Bone marrow (tissue), 2 donors: ENCODE measurements at places on chromosomes 11 and 22.

GRCh38 chr22:50660306-50660705 lies 12.3 kb upstream of the SHANK3 start:
- no peak for DNase-seq

DNA sequence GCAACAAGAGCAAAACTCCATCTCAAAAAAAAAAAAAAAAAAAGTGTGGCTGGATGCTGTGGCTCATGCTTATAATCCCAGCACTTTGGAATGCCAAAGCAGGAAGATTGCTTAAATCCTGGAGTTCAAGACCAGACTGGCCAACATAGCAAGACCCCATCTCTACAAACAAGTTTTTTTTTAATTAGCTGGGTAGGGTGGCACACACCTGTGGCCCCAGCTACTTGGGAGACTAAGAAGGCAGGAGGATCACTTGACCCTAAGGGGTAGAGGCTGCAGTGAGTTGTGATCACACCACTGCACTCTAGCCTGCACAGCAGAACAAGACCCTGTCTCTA lies 19.0 kb upstream of the FEZ1 start:
- DNase-seq: no peak

DNA sequence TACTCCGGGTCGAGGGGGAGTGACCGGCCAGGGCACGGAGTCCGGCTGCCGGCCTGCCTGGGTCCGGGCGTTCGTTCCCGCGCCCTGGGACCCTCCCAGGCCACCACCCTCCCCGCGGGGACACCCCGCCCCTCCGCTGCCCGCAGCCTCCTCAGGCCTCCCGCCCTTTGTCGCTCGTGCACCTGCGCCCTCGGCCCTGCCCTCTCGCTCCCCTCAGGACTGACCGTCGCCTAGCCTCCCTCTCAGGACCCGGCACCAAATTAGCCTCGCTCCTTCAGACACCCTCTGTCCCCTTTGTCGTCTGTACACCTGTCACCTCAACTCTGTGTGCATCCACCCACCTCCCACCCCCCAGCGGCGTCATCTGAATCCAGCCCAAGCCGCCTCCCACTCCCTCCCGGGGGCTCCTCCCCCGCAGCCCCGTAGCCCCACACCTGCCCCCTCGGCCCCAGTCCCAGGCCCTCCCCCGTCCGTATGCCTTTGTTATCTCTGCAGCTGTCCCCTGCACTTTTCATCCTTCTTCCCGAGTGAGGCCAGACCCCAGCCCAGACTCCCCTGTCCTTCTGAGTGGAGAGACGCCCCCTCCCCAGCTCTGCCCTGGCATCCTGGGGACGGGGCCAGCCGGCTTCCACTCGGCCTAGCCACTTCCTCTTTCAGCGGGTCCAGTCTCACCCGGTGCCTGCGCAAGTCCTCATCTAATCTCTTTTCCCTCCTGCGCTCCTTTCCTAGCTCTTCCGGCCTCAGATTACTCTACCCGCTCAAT lies 643 bp downstream of the TIGD3 start:
- DNase-seq: peak; percentile 19

- no peak for DNase-seq
These were observed 3.9 kb downstream of the MUS81 start for GRCh38 chr11:65863889-65864705.

GRCh38 chr11:127470306-127470884 lies 469.8 kb upstream of the KIRREL3 start:
- DNase-seq: no peak

DNA sequence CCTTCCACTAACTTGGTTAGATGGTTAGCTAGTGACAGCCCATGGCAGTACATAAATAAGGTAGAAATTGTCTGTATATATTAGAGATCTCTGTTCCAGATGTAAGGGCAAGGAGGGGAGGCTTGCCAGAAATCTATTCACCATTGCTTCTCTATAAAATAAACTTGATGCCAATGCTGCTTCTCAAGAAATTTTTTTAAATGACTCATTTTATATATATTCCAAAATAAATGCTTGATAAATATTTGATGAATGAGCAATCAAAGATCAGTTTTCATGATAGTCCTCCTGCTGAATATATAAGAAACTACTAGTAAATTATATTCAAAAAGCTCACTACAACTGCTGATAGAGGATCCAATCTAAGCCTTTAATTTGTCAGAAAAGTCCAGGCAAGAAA lies 710.6 kb upstream of the CCDC179 start:
- DNase-seq: no peak

- no peak for DNase-seq
These were observed 12.4 kb downstream of the ACO2 start for GRCh38 chr22:41481131-41481830.

DNA sequence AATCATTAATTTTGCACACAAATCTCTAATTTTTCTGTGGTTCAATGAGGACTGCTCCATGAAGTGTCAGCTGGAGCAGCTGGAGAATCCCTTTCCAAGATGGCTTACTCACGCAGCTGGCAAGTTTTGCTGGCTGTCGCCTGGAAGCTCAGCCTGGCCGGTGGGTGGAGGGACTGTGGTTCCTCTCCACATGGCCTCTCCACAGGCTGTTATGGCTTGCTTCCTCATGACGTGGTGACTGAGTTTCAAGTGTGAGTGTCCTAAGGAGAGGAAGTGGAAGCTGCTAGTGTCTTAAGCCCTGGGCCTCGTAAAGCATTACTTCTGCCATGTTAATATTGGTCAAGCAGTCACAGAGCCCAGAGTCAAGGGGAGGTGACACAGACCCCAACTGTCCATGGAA lies 14.0 kb upstream of the NRIP3 start:
- peak; percentile 24 for DNase-seq

DNA sequence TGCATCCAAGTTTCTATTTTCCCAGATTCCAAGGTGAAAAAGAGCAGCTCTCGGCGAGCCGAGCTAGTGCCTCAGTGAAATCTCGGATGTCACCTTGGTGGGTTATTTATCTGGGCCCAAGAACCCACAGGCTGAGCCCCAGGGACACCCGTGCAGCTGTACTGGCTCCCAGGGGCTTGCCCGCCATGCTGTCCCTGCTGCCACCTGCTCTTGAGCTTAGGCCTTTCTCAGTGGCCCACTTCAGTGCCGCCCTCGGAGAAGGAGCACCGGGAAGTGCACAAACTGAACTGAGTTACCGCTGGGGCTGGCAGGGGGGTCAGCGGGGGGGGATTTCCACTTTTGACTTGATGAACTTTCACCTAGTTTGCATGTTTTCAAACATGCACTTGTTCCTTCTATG lies 27.9 kb downstream of the CPT1A start:
- no peak for DNase-seq

- DNase-seq: no peak
These were observed 3.0 kb downstream of the SAC3D1 start for GRCh38 chr11:65043881-65044501.

DNA sequence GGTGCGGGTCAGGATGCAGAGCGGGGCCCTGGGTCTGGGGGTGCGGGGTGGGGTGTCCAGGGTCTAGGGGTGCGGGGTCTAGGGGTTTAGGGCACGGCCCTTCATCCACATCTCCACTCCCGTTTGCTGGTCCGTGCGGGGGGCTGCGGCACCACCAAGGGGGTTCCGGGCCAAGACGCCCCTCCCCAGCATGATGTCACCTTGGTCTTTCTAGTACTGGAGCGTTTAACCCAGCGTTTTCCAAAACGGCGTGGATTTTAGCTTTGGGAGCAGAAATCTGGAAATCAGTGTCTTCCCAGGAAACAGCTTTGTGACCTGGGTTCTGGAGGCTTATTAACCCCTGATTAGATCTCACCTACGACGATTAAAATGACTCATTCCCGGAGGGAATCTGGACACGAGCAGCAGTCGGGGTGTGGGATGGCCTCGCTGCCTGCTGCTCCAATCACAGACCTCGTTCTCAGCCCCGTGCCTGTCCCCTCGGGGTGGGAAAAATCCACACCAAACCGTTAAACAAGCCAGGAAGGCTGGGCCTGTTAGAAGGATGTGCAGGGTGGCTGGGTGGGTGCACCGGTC lies 759 bp downstream of the AP2A2 start:
- no peak for DNase-seq

DNA sequence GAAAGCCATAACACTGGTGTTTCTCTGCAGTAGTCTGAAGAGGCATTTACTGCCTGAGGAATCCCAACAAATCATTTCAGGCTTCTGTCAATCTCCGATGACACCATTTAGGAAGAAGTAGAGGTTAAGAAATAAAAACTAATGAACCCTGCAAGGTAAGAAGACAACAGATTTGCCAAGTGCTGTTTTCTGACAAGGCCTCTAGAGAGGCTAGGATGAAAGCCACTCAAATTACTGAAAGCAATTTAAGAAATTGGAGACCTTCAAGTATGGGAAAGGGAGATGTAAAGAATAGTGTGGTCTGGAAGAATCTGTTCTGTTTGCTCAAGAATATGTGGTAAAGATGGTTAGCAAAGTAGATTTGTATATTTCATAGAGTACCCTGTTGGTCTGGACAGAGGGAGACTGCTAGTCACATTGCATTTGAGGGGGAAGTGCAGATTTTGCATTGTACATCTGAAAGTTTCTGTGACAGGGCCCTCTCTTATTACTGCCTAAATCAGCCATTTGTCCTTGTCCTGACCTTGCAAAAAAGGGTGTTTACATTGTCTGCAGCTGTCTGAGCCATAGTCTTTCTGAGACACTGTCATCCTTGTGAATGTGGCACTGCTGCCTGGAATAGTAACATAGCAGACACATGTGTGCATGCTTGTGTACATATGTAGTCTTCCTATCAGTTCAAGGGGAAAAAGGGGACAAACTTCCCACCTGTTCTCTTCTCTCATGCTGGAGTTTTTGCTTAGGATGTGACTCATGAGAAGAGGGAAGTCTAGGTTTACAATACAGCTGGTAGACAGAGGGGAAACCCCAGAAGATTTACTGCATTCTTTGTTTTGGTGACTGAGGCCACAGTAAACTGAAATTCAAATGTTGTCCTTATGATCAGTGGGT lies 640.2 kb upstream of the KIRREL3 start:
- DNase-seq: no peak

GRCh38 chr11:11463405-11463804 lies 110.4 kb upstream of the CSNK2A3 start:
- DNase-seq: no peak

- no peak for DNase-seq
These were observed 43.5 kb upstream of the KCNJ11 start for GRCh38 chr11:17432002-17432401.

DNA sequence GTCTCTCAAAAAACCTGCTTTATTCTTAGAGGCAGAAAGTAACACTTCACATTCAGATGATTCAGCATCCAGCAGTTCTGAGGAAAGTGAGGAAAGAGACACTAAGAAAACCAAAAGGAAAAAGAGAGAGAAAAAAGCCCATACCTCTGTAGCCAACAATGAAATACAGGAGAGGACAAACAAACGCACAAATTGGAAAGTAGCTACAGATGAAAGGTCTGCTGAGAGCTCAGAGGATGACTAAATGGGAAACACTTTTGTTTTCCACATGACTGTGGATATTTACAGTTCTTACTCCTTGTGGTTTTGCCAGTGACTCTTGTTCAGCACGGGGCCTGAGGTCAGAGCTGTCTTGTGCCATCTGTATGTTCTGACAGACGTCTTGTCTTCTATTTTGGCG lies 3.8 kb downstream of the TIMM8B start:
- no peak for DNase-seq

GRCh38 chr11:100821198-100821597 lies 134.1 kb downstream of the ARHGAP42 start:
- no peak for DNase-seq

- no peak for DNase-seq
These were observed 1.0 kb downstream of the LYVE1 start for GRCh38 chr11:10567446-10567845.

DNA sequence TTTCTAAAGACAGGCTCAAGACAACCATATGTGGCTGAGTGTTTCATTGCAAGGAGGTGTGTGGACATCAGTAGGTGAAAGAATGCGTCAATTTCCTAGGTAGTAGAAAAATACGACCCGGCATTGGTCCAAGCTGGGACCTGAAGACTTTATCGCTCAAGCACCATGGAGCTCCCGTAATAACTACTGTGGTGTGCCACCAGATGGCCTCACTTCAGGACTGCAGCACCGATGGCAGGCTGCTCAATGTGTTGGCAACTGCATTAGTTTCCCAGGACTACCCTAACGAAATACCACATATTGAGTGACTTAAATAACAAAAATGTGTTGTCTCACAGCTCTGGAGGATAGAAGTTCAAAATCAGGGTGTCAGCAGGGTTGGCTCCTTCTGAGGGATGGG lies 72.4 kb upstream of the FAT3 start:
- no peak for DNase-seq

DNA sequence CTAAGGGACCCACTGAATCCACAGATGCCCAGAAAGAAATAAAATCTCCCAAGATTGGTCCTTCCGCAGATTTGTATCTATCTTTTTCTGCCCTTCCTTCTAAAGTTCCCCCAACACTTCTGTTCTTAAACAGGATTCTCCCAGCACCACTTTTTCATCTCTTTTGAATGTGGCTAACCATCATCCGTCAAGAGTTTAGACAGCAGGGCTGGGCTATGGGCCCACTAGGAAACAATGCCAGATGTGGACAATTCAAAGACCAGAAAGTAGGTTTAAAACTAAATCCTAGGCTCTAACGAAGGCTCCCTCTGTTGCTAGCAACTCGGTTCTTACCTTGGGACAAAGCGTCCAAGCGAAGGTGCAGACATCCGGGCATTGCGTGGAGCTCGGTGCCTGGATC lies 100.0 kb downstream of the AMBRA1 start:
- no peak for DNase-seq

GRCh38 chr11:555227-555779 lies 5.2 kb downstream of the LMNTD2 start:
- no peak for DNase-seq

DNA sequence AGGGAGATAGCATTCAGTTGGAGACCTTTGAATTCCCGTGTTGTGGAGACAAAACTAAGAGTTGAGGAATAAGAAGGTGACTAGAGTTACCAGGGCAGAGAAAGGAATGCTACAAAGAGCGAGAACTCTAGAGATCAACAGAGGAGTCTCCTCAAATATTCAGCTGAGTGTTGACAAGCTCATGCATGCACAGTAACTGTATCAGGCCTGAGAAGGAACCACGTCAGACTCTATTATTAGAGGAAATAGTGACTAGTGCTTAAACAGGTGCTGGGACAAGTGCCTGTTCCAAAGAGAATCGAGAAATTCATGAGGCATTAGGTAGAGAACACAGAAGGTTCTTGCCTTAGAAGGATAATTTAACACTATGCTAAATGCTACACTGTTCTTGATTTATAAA lies 333.8 kb upstream of the CHORDC1 start:
- DNase-seq: no peak

DNA sequence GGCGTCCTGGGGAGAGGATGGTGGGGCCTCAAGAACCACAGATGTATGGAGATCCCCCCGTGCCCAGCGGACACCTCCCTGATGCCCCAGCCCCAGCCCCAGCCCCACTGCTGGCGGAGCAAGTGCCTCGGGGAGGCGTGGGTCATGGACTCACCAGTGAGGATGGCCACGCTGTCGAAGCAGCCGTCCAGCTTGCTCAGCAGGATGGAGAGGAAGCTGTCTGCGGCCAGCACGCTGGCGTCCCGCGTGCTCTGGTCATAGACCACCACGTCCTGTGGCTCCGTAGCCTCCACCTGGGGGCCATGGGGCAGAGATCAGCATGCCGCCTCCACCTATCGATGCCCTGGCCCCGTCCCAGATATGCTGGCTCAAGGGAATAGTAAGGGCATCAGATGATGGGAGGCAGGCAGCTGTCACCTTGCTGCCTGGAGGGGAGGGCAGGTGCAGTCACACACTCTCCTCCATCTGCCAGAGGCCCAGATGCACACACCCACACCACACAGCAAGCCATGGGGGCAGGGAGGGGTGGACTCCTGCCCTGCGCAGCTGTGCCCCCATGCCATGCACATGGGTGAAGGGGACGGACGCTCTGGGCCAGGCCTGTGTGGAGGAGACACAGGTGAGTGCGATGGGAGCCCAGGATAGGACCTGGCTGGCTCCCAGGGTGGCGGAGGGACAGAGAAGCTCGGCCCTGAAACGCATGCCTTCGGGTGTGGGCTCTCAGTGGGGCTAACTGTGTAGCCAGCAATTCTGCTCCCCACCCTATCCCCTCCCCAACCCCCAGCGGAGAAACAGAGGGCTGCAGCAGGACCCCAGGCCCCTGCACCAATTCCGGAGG lies 8.2 kb downstream of the DUSP8 start:
- DNase-seq: no peak
